ENCODE measurements at places on chromosomes 4 and X.

DNA sequence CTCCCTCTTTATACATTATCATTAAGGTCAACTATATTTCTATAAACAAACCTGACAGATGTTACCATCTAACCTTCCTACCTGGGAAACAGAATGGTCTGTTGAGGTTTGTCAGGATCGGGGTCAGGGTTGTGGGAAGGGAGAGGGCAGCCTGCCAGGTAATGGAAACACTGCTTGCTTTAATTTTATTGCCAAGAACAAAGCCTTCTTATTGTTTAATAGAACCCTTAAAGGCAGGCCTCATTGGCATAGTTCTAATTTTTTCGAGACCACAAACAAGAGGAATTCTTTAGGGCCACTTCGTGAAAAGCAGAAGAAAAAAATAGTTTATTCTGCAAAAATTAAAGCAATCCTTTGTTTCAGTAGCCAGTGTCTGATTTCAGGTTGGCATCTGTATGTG, 113.2 kb downstream of the MID1 start:
- DNase-seq: no peak

DNA sequence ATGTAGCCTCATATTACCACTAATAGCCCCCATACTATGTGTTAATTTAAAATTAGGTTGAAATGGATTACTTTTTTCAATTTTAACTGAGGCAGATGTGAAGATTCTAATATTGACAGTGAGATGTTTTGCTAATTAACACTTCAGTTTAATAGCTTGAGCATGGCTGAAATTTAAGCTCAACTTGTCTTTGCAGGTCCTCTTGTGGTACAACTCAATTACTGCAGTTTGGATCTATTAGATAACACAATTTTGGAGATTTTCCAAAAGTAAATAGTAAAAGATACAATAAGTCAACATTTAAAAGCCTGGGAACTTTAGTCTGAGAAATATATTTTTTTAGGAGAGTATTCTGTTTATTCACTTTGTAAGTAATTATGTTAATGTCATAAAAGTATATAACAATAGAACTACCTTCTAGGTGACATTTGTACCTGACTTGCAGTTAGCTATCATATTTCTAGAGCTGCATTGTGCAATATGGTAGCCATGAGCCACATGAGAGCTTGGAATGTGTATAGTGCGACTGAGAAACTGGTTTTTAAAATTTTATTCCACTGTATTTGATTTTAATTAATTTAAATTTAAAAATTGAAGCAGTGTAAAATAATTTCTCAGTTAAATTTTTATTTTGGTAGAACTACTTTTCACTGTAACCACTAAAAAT, 73.1 kb upstream of the FMR1 start:
- DNase-seq: no peak

DNA sequence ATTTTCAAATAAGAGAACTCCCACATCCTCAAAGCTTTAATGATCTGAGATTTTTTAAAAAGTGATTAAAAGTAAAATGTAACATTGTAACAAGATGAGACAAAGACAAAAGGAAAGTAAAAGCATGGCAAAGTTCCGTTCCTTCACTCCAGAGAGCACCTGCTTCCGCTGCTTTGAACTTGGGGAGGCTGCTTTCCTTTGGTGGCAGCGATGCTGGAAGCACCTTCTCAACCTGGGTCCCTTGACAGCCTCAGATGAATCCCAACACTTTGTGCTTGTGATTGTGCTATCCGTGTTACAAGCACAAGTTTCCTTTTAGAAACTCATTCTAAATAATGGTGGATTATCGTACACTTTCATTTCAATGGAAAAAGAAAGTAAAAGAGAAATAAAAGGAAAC, 59.7 kb downstream of the HADH start:
- DNase-seq: no peak

DNA sequence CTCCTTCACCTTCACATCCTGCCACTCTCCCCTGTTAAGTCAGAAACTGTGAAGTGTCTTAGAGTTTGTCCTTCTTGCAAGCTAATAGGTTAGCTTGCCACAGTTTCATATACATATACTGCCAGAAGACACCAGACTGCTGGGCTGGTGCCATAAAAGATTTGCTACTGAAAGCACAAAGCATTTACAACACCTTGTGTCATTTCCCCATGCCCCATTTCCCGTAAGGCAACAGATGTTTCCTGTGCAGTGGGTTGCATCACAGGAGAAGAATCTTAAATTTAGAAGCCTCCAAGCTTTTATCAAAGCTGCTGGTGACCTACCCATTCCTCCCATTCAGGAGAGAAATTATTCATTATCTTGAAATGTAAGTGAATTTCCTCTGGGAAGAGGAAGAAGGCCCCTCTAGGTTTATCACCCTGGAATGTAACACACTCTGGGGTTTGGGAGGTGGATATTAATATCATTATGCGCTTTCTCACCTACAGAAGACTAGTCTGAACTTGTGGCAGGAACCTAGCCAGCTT, 34.5 kb upstream of the RAB33B start:
- no peak for DNase-seq

GRCh38 chrX:13028871-13029636, 15.4 kb downstream of the FAM9C start:
- DNase-seq: no peak

DNA sequence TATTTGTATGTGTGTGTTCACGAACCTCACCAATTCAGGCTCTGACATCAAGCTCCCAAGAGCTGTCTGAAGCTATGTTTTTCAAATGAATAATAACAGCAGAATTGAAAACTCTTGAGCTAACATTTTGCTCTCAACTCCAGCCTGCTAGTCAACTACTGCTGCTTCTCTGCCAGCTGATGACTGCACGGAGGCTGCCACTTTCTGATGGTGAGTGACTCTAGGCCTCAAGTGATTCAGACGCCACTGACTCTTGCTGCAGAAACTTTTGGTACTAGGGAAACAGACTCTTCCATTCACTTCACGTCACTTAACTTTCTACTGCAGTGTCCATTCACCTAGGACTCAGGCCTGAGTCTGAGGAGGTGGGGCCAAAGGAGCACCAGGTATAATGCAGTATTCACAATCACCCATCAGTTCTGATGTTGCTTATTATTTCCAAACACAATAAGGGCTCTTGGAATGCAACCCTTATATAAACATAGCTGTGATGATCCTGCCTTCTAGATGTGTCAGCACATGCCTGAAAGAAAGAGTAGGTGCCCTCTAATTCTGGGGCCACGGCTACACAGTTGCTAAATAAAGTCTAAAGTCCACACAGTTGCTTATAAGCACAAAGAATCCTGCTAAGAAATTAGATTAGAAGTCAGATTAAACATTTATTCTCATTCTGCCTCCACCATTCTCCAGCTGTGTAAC, 16.0 kb downstream of the PRDM8 start:
- no peak for DNase-seq

DNA sequence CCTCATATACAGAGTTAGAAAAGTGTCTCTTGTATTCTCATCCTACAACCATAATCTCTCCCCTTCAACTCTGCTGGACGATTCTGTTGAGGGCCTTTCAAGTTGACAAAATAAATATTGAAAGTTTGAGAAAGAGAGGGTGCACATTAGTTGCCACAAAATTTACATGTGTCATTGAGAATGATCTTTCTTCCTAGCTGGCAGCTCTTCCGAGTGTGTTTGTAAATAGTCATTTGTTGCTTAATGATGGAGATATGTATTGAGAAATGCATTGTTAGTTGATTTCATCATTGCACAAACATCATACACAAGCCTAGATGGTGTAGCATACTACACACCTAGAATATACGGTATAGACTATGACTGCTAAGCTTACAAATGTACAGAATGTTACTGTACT, 632.8 kb upstream of the AMOT start:
- DNase-seq: no peak

- no peak for DNase-seq
Measured at GRCh38 chrX:46376246-46376885, 168.9 kb downstream of the ZNF674 start.

- no peak for DNase-seq
Measured at GRCh38 chr4:26942871-26943270, 82.2 kb downstream of the STIM2 start.

- DNase-seq: no peak
Measured at GRCh38 chrX:134622056-134622812, 36.0 kb downstream of the PLAC1 start.

- peak; percentile 5 for DNase-seq
Measured at GRCh38 chr4:109574931-109575804, 15.1 kb downstream of the MCUB start.

- no peak for DNase-seq
Measured at GRCh38 chr4:3873408-3874027, 107.3 kb downstream of the ADRA2C start.

- no peak for DNase-seq
Measured at GRCh38 chrX:2848871-2849301, 20.2 kb downstream of the GYG2 start.

GRCh38 chr4:48178931-48179330, 44.9 kb upstream of the TXK start:
- DNase-seq: no peak

DNA sequence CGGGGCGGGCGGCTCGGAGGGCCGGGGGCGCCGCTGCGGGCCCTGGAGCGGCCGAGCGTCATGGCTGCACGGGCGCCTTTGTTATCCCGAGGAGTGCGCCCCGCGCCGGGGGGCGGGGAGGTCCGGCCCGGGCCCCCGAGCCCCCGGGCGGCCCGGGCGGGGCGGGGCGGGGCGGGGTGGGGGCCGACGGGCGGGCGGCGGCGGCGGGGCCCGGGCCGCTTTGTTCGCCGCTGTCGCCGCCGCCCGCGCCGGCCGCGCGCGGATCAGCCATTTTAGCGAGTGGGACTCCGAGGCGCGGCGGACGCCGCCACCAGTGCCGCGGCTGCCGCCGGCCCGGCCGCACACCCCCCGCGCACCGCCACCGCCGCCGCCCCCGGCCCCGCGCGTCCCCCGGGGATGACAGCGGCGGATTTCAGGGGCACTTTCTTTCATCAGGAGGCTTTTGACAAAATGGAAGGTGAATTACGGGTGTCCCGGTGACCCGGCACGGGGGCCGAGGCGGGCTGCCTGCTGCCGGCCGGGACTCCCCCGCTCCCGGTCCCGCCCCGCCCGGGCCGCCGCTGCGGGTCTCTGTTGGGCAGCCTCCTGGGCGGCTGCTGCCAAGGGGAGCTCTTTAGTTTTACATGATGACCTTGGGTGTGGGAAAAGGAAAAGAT, 1.2 kb downstream of the HMGB3 start:
- no peak for DNase-seq

DNA sequence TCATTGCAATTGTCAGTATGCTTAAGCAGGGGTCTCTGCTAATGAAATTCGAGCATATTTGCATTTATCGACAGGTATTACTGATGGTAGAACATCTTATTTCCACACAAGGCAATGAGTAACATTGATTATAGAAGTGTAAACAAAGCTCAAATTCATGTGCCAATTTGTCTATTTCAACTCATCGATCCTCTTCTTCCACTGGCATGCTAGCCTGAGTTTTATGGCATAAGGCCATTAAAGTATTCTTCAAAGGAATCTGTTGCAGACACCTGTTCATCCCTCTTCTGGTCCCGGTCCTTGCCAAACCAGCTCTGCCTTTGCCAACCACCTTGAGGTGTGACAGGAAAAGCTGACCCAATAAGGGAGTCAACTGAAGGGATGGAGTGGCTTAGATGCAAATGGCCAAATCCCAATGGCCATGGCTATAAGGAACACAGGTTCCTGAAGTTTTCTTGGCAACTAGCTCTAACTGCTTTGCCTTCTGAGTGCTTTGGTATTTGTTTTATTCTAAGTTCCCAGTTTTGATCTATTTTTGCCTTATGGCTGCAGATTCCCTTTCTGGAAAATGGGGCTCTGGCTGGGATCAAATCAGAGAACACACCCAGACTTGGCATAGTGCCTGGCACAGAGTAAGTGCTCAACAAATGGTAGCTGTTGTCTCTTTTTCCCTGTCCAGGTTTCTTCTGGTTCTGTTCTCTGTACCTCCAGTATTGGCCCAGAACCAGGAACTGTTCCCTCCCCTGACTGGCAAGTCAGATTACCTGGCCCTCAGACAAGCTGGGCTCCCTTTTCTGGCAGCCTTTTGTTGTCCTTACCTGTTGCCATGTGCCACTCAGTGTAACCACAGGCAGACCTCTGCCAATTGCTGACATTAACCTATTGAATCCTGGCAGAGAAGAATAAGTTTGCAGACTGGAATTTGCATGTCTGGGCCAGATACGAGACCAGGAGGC, 63.1 kb downstream of the RTL9 start:
- no peak for DNase-seq

DNA sequence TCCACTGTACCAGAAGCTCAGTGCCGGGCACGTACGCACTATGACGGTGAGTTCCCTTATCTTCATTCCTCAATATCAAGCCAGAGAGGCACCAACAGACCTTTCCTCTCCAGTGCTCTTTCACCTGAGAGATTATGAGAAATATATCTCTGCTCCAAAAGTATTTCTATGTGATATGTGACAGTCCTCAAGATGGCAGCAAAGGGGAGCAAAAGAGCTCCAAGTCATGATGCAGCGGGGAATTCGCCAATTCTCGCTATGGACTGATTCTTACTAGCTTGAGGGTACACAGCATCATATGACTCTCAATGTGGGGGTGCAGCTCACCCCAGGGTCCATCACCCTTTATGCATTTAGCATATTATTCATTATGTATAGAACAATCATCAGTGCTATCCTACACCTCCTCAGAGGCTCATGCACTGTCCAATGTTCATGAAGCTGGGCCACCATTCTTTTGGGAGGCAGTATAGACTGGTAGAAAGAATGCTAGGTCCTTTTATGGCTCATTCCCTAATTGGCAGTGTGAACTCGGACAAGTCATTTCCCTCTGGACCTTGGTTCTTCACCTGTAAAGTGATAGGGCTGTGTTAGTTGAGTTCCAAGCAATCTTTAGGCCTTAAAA, 12.8 kb upstream of the IQSEC2 start:
- DNase-seq: no peak

DNA sequence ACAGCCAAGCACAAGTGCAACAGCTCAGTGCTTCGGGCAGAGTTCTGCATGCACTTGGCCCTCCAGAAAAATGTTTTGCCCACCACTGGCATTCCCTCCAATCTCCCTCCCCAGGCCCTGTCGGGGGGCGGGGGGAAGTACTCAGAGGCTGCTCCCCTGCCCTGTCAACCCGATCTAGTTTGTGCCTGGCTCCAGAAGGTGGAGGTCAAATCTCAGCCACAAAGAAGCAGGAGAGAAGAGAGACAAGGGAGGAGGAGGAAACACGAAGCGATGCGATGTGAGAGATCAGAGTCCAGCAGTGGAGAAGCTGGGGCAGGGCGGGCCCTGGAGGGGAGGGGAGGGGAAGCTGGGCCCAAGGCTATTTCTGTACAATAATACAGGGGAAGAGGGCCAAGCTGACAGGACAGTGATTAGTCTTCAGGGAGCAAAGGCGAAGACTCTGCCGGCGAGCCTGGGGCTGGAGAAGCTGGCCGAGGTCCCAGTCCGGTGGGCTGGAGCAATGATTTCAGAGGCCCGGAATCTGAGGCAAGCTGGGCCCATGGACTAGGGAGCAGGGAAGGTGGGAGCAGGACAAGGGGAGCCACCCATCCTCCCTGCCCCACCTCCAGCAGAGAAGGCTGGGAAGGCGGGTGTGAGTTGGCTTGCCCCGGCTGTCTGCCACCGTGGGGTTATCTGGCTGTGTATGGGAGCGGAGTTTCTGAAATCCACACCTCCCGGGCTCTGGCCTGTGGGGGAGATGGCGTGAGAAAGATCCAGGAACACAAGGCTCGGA, 167.1 kb downstream of the EFNB1 start:
- no peak for DNase-seq

All from NCI-H524 treated with DMSO at 0.1 percent for 48 hours (cell line).